Fibroblast of villous mesenchyme (primary cell): ENCODE measurements at places on chromosomes 13 and 19. TPM values are rescaled to one million over a fixed set of nuclear protein-coding genes. Genes with fewer than 3 reads are reported as not detected.

DNA sequence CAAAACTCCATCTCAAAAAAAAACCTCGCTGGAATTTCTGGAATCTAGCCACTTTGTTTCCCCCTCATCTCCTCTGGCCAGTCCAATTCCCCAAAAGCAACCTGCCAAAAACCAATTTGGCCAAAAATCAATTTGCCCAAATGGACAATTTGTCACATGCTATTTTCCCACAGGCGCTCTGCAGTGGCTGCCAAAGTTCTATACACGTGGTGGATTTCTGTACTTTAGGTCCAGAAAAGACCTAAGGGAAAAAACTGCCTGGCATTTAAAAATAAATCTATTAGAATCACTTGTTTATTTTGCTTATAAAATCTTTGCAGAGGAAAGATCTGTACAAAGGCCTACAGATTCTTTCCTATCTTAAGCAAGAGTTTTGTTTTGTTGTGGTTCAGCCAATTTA is 79.4 kb downstream of the MAP4K1 start:
- no peak for DNase-seq

DNA sequence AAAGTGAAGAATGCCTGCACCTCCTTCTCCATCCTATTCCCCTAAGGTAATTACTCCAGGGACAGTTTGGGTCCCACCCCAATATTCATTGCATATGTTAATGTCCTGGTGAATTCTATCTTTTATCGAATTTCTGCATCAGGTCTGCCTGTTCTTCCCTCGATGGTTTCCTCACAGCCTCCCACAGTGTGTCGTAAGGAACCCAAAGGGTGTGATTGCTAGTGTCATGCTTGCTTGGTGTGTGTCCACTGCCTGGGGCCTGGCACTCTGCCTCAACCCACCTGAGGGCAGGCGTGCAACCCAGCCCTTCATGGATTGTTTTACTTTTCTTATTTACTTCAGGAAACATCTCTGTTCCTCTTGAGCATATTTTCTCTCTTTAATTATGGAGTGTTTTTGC is 60.2 kb upstream of the CYSLTR2 start:
- DNase-seq = no peak

- no peak for DNase-seq
Observed at GRCh38 chr13:84136582-84136981, 254.3 kb upstream of the SLITRK1 start.

DNA sequence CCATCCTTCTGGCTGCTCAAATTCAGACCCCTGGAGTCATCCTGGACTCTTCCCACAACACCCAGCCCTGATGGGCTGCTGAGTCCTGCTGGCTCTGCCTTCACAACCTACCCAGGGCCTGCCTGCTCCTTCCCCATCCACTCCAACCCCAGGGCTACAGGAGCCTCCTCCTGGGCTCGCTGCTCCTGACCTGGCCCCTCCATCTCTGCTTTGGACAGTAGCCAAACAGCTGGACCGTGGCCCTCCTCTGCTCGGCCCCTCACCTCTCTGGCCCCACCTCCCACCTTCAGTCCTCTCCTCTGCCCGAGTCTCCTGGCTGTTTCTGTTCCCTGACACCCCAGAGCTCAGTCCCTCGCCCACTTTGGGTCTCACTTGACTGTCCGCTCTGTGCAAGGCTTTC is 66.7 kb downstream of the CEBPG start:
- DNase-seq = no peak

- peak; percentile 18 for DNase-seq
Observed at GRCh38 chr13:68708336-68708908, 1399.2 kb upstream of the ATXN8OS start.

DNA sequence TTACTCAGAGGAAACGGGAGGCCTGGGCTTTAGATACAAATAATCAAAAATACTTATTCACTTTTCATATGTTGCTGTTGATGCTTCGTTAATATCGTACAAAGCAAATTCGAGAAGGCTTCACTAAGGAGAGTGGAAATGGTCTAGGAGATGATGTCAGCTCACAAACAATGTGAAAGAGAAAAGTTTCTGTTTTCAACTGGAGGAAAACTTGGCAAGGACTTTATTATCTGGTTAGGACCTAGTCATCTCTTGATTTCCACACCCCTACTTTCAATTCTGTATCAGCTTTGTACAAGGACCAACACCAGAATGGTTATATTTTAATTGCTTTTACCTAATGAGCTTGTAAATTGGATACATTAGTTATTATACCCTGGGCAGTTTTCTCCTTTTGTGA is 88.0 kb downstream of the SLC10A2 start:
- DNase-seq = peak; percentile 64

- no peak for DNase-seq
Observed at GRCh38 chr13:58018020-58018419, 386.5 kb downstream of the PCDH17 start.

DNA sequence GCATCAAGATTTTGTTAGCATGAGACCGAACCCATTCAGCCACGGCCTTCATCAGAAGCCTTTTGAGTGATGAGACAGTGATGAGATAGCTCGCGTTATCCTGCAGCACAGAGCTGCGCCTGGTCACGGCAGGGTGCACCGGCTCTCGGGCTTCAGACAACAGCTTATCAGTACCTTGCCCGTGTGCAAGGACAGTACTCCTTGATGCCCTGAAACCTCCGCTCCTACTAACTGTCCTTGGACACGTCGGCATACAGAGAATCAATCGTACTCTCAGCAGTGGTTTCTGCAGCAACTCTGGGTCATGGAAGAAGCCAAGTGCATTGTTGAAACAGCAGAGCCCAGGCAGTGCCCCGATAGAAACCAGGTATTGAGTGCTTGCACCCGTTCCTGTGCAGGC is 40.7 kb downstream of the IRS2 start:
- no peak for DNase-seq

GRCh38 chr13:27967736-27968315 is 1.3 kb downstream of the CDX2 start:
- DNase-seq = no peak

- DNase-seq = no peak
Observed at GRCh38 chr13:29535663-29536655, 59.5 kb downstream of the SLC7A1 start.

DNA sequence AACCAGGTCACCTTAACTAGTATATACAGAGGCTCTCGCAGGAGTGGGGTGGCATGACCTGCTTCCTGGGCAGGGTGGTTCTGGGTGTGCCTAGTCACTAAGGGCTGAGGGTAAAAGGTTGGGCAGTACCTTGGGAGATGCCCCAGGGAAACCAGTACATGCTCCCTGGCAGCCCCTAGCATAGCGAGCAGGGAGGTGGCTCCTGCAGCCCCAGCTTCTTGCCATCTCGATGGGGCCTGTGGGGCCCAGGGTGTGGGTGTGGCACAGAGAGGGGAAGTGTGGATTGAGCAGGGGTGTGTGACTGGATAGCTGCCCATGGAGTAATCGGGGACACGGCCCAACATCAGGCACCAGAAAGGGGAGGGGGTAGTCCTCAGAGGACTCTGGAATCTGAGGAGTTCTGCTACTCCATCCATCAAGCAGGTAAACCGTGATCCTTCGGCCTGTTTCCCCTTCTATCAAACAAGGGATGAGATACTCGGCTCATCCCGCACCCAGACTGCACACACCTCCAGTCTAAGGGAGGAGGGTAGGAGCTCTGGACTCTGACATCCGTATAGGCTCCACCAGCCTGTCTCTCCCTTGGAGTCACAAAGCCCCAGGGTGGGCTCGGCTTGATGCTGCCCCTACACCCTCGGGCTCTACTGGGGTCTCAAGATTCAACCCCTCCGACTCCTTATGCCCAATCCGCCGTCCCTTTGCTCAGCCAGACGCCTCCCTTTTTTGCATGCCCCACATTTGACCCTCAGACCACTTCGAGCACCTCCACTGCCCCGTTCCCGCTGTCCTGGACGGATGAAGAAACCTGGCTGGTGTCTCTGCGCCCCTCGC is 1.1 kb downstream of the ZBTB45 start:
- no peak for DNase-seq

Gene IGFL3
- not detected in 2 replicates for total RNA-seq

Gene PDX1
- total RNA-seq = not detected in 2 replicates

Gene RASAL3
- total RNA-seq = not detected in 2 replicates

Gene ZNF554
- total RNA-seq = 3.2 and 3.5 TPM in 2 replicates
